Cerebellum (tissue), 4 donors: ENCODE measurements at places on chromosomes 5 and 9. TPM values are rescaled to one million over a fixed set of nuclear protein-coding genes. Genes with fewer than 3 reads are reported as not detected.

DNA sequence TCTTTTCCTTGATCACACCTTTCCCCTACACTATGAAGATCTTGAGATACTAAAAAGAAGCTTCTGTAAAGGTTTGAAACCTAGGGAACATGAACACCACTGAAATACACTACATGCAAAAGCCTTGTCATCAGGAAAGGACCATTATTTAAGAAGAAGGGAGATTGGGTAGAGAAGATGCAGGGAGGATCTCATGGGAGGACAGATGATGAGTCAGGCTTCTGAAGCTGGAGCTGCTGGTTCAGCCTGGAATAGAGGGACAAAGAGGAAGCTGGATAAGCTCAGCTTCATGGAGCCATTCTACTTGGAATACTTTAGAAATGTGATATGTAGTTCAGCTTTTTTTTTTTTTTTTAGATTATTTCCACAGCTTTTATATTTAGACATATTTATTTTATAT, 169.8 kb downstream of the MAN2A1 start:
- DNase-seq = no peak

- no peak for DNase-seq
Observed at GRCh38 chr5:151147033-151147432, 10.5 kb downstream of the ANXA6 start.

GRCh38 chr5:117888688-117889087, 1099.7 kb downstream of the DTWD2 start:
- DNase-seq = no peak

DNA sequence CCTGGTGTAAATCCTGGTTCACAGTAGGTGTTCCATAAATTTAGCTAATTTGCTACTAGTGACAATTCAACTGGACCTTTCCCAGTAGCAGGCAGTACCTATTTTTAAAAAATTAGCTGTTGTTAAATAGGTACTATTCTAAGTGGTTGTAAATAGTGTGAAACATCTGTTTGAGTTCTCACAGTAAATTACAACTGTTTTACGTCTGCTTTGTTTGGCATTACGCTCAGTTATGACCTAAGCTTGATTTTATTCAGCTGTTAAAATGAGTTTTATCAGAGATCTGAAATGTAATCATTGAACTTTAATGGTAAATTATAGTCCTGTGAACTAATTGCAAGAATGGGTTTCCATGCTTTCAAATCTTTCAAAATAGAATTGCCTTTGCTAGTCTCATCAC, 93.9 kb downstream of the GPBP1 start:
- DNase-seq = no peak

DNA sequence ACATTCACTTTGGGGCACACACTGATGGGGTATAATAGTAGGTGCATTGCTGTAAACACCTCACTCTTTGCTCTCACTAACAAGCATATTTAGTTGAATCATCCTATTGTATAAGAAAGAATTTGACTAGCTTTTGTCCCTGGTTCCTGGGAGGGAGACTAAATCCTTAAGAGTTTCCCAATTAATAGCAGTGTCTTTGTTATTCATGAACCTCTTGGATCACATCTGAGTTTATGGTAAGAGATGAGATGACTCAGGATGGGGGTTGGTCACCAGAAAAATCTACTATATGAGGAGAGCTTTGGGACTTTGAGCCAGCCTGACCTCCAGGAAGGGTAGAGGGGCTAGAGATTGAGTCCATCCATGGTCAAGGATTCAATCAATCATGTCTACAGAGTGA, 56.8 kb downstream of the PUM3 start:
- DNase-seq = no peak

DNA sequence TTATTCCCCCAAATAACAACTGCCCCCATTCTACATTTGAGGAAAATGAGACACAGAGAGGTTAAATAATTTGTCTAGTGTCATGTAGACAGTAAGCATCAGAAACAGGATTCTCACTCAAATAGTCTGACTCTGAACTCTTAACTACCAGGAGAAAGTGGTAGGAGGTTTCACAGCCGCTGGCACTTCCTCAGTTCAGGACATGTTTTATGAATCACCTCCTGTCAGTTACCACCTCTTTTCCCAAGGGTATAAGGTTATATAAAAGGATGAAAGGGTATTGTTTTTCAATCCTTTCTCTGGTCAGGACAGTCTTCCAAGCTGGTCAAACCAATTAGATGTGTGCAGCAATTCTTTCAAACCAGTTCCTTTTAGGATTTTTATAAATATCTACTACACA, 52.1 kb downstream of the TSSK1B start:
- DNase-seq = no peak

DNA sequence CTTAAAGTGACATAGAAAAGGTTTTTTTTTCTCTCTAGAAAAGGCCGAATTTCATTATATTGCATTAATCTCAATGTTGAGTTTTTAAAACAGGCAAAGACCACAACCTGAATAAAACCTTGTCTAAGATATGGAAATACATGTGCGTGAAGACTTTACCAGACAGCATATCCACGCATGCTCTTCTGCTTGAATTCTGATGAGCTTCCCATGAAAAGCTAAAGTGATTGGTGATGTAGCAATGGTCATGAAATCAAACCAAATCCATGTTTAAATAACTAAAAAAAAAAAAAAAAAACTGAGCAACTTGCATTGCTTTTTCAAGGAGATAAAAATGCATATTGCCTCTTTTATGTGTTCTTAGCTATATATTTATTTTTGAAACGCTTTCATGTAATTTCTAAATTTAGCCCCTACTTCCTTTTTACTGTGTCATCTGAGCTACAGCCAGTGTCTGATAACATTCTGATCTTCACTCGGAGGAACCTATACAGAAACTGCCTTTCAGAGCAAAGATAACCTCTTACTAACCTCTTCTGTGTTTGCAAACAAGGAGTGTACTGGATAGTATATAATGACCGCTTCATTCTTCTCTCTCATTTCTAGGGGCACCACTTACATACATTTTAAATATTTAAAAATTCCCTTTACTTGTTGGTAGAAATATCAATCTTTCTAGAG, 179.1 kb upstream of the GNA14 start:
- DNase-seq = no peak

DNA sequence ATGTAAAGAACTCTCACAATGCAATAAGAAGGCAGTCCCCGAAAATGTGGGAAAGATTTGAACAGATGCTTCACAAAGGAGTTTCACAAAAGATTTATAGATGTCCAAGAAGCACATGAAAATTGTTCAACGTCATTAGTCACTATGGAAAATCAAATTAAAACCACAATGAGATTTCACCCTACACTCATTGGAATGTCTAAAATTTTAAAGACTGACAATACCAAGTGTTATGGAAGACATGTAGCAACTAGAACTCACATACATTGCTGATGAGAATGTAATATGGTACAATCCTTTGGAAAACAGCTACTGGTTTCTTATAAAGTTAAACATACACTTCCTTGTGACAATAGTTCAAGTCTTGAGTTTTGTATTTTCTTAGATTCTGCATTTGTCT, 11.0 kb upstream of the RECK start:
- DNase-seq = no peak

DNA sequence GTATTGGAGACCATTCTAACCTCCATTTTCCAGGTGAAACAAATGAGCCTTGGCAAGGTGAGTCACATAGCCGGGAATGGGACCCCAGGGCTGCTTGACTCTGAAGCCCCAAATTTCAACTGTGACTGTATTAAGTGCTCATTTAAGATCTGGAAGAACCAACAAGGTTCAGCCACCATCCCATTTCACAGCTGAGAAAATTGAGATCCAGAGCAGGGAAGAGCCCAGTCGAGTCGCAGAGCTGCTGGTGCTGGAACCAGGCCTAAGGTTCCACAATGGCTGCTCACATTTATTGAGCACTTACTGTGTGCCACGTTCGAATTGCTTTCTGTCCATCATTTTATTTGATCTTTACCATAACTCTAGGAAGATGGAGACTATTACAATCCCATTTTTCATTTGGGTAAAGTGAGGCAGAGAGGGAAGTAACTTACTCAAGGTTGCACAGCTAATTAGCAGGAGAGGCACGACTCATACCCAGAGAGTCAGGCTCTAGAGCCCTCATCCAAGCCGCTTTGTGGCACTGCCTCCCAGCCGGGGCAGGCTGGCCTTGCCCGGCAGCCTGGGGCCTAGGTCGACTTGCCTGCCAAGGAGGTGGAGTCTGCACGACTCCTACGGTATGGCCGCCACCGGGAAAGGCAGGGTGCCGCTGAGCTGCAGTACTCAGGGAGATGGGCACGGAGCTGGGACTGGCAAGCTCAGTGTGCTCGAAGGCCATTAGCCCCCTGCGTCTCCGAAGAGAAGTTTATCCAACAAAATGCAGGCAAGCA, 4.3 kb upstream of the NTNG2 start:
- DNase-seq = no peak

GRCh38 chr5:41270423-41271251, 57.3 kb upstream of the C6 start:
- peak; percentile 53 for DNase-seq

- no peak for DNase-seq
Observed at GRCh38 chr5:179610109-179610902, 13.2 kb downstream of the HNRNPH1 start.

DNA sequence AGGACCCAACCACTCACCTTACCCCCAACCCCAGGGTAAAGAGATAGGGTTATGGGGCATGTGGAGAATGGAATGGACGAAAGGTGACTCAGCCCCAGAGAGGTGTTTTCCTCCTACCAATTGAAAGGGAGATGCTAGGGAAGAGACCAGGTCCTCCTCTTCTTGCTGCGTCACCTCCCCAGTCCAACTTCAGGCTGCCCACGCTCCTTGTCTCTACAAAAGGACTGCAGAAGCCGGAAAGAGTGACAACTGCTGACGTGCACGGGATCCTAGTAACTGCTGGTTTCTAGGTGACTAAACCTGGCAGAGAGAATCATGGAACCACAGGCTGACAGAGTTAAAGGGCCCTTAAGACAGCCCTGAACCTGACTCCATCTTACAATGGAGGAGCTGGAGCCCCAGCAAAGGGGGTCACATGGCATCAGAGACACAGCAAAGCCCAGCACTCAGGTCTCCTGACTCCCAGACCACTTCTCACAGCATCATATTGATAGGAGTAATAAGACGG, 2.2 kb downstream of the GPX3 start:
- DNase-seq = no peak

- DNase-seq = no peak
Observed at GRCh38 chr5:91652678-91653077, 269.6 kb upstream of the ARRDC3 start.

DNA sequence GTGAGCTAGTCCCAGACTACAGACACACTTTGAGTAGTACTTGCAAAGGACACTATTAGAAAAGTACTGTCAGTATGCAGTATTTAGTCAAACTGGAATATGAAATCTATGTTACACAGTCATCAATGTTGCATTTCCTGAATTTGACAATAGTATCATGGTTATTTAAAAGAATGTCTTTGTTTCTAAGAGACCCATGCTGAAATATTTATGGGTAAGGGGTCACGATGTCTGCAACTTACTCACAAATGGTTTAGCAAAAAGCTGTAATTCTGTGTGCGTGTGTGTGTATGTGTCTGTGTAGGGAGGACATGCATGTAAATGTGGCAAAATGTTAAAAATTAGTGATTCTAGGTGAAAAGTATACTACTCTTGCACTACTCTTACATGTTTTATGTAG, 105.6 kb downstream of the GOLPH3 start:
- no peak for DNase-seq

DNA sequence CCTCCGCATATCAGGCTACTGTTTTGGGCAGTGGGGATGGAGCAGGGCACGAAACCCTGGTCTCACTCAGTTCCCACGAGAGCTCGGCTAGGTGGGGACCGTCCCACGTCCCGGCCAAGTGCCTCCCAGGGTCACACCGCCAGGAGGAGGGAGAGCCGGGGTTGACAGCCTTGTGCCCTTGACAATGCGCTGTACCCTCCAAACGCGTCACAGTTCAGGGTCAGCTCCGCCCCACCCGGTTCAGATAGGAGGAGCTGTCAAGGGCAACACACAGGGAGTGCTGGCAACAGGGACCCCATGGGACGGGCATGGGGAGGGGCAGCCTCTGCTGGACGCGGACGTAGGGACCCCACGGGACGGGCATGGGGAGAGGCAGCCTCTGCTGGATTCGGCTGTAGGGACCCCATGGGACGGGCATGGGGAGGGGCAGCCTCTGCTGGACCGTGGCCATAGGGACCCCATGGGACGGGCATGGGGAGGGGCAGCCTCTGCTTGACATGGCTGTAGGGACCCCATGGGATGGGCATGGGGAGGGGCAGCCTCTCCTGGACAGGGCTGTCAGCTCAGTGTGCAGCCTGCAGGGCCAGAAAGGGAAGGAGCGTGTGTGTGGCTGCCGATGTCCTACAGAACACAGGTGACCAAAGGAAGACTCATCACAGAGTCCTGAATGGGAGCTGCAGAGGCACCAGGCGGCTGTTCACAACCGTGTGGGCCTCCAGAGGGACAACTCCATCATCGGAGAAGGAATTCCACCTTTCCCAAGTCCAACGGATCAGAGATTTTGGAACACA, 29.4 kb downstream of the PNPLA7 start:
- DNase-seq = no peak

GRCh38 chr5:143023411-143024096, 253.4 kb downstream of the ARHGAP26 start:
- peak; percentile 63 for DNase-seq

GRCh38 chr5:142079306-142079721, 29.3 kb upstream of the NDFIP1 start:
- DNase-seq = no peak

GRCh38 chr9:21015995-21016394, 15.4 kb downstream of the HACD4 start:
- no peak for DNase-seq

- no peak for DNase-seq
Observed at GRCh38 chr5:156366521-156366920, 39.6 kb downstream of the SGCD start.

DNA sequence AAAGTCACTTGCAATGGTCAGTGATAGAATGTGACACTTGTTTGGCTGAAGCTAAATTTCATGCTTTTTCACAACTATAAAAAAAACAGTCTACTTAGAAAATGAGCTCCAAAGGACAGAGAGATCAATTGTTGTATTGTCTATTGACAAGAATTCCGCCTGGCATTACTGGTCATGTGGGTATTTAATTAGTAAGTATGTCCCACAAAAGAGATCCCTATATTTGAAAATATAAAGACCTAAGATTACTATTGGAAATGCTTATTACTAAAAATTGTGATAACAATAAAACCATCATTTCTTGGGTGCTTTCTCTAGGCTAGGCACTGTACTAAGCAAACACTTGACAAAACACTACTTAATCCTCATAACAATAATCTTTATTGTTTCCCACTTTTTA, 745.2 kb upstream of the C9orf72 start:
- no peak for DNase-seq

GRCh38 chr5:133756756-133757155, 144.4 kb upstream of the FSTL4 start:
- DNase-seq = no peak

- no peak for DNase-seq
Observed at GRCh38 chr9:124218987-124219461, 38.7 kb upstream of the NEK6 start.

- DNase-seq = no peak
Observed at GRCh38 chr5:6466975-6467567, 18.4 kb downstream of the UBE2QL1 start.

Gene ATP10B
- total RNA-seq = 15.0 TPM

Gene OBP2B
- not detected for total RNA-seq

Gene PRUNE2
- total RNA-seq = 25.2 TPM

Gene TAF11L10
- not detected for total RNA-seq

Gene HBEGF
- 7.5 TPM for total RNA-seq

Gene CENPP
- 7.0 TPM for total RNA-seq

Gene JAKMIP2
- total RNA-seq = 33.2 TPM

Gene IL7R
- total RNA-seq = 0.27 TPM

Gene C9
- not detected for total RNA-seq

Gene DMRTA1
- 0.91 TPM for total RNA-seq

Gene GZMA
- not detected for total RNA-seq

Gene BTNL8
- not detected for total RNA-seq

Gene SLC23A1
- not detected for total RNA-seq

Gene ITK
- total RNA-seq = 0.09 TPM

Gene SH2D3C
- total RNA-seq = 8.5 TPM
